ENCODE measurements at places on chromosomes 12 and 14. TPM values are rescaled to one million over a fixed set of nuclear protein-coding genes. Genes with fewer than 3 reads are reported as not detected.

The NTF3 gene
- polyA plus RNA-seq: 3.6 TPM

DNA sequence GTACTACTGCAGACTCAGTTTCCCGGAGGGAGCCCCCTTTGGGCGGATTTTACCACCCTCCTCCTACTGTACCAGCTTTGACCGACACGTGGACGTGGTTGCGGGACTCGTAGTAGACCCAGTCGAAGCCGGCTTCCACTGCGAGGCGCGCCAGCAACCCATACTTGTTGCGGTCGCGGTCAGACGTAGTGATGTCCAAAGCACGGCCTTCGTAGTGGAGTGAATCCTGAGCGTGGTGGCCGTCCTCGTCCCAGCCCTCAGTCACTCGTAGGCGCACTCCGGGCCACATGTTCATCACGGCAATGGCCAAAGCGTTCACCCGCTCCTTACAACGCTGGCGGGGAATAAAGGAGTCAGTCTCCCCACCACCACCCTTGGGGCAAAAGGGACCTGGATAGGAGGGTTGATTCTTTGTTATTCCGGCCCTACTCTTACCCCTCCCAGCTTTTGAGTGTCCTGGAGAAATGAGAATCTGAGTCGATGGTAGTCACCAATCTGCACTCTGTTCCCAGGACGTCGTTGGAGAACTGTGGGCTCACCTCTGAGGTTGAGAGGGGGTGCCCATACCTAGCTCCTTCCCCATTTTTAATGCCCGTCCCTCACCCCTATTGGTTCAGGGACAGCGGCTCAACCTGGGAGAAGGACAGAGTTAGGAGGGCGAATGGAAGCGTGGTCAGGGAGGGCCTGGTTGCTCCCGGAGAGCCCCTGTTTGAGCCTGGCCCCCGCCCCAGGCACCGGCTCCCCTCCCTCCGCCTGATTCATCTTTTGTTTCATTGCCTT, 3.4 kb downstream of the DHH start:
- no peak for DNase-seq

The TEX52 gene
- polyA plus RNA-seq: 1.5 TPM

DNA sequence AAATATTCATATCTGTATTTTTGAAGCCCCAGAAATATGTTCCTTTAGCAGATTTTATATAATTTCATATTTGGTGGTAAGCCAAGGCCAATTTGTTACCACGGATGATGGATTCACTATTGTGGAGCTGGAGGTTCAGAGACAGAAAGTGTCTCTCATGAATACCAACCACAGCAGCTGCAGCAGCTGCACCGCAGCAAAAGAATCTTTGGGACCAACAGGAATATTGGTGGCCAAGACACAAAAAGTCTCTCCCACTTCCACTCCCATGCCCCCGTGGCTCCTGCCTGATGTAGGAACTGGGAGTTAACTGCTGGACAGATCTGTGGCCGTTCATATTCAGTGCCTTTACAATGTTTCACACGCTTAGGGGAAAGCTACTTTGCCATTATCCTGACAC, 155.3 kb downstream of the ADAMTS20 start:
- DNase-seq: no peak

The AMHR2 gene
- polyA plus RNA-seq: not detected

All from muscle of arm (tissue), 14 donors.